ENCODE measurements at places on chromosomes 16 and 17.

GRCh38 chr17:14882131-14882530, 383.0 kb downstream of the PMP22 start:
- DNase-seq, result no peak

- DNase-seq, result no peak
Measured at GRCh38 chr16:85928401-85928820, 29.4 kb downstream of the IRF8 start.

DNA sequence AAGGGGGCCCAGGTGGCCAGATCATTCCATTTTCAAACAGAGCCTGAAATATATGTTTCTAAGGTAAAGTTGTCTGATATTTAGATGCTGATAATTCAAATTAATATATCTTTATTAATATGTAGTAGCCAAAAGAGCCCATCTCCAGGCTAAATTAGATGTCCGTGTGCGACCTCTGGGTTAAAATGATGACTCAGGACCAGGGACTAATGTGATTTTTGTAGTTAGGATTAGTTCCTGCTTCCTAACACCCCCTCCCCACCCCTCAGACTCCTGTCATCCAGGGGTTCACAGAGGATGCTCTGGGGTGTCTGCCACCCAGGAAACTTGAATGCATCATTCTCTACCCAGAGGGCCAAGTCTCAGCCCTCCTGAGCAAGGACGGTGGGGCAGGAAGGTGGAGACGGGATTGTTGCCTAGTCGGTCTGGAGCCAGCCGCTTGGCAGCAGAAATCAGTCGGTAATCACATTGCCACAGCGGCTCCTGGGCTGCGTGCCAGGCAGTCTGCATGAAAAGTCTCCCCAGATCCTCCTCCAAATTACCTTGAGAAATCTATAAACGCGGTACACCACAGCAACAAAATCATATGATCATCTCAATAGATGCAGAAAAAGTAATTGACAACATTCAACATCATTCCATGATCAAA, 29.8 kb downstream of the CNGB1 start:
- no peak for DNase-seq

- no peak for DNase-seq
Measured at GRCh38 chr16:84874553-84874952, 54.8 kb downstream of the CRISPLD2 start.

DNA sequence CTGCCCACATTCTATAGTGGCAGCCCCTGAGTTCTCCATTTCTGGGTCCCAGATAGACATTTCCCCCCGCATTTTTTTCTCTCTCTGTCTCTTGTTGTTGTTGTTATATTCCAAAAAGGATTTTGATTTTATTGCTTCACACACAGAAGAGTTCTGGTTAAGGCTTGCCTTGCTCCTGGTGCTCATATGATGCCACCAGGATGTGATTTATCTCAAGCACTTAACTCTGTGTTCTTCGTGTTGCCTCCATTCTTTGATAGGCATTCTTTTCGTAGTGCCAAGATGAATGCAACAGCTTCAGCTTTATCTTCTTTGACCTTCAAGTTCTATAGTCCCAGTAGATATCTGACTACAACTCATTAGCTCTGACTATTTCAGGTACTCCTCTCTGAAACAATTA, 9.1 kb downstream of the ITGA3 start:
- DNase-seq, result no peak

DNA sequence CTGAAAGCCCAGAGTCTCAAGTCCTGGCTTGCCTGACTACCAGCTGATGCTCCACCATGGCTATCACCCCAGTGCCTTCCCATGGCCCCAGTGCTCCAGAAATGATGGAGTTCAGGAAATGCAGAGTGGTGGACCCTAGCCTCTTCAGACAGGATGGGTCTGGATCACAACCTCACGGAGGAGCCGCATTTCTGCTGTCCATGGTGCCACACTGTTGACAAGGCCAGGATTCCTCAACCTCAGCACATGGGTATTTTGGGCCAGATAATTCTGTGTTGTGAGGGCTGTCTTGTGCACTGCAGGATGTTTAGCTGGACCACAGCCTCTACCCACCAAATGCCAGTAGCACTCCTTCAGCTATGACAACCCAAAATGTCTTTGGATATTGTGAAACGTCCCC, 6.7 kb upstream of the CRHR1 start:
- DNase-seq, result no peak

GRCh38 chr17:72466606-72467005, 345.8 kb downstream of the SOX9 start:
- no peak for DNase-seq

DNA sequence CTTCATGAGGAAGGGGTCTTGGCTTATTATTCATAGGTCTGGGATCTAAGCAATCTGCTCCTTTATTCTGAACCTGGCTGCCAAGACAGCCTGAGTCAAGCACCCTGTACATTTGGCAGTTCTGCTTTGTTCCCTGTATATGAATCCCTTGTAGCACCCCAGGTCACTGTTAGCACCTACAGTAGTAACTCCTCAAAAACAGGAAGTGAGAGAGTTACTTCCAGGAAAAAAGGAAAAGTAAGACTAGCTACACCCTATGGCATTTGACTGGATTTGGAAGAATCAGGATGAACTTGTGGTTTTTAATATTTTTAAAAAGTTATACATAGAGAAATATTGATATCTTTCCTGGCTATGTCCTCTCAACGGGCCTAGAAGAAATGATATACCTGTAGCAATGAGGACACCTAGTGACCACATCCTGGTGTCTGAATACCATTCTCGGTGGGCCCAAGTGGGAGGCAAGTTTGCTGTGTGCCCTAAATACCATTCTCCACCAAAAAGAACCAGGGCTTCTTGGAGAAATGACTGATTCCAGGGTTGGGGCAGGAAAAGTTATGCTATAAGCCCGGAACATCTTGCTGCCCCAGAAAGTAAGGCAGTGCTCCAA, 9.9 kb downstream of the ANKRD40 start:
- no peak for DNase-seq

DNA sequence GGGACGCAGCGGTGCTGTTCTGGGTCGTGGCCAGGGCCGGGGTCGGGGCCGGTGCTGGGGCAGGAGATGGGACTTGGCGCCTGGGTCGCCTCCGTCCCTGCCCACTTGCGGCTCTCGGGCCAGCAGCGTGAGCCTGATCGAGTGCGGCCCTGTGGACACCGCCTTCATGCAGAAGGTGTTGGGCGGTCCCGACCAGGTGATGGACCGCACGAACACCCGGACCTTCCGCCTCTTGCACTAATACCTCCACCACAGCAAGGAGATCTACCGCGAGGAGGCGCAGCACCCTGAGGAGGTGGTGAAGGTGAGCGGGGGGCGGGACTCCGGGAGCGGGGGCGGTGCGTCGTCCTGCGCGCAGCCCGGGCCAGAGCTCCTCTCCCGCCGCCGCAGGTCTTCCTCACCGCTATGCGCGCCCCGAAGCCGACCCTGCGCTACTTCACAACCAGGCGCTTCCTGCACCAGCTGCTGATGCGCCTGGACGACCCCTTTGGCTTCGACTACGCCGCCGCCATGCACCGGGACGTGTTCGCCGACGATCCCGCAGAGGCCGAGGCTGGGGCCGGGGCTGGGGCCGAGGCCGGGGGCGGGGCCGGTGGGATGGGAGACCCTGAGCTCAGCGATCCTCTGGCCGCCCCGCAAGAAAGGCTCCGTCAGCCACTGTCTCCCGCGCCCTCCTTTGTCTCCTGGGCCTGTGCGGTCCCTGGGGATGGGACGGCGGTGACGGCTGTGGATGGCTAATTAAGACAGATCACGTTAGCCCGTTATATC, 4.5 kb upstream of the HSD17B1 start:
- peak; percentile 90 for DNase-seq
